ENCODE measurements at places on chromosomes 1 and 21.
A peak's percentile ranks its signal among the peaks of the same experiment; 100 is the strongest.

DNA sequence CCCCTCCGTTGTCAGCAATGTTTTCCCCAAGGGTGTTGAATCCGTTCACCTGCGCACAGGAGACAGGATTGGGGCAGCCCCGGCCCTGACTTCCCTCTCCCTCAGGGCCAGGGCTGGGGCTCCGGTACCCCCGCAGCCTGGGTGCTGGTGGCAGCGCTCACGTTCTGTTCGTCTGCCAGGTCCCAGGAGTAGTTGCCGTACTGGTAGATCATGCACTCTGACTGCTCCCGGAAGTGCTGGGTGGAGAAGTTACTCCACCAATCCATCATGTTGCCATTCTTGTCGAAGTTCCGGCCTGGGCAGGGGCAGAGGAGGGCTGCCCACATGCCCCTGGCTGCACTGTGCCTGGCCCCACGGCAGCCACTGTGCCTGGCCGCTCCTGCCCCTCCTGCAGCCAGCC is 6.1 kb downstream of the PRXL2B start:
- DNase-seq = no peak

DNA sequence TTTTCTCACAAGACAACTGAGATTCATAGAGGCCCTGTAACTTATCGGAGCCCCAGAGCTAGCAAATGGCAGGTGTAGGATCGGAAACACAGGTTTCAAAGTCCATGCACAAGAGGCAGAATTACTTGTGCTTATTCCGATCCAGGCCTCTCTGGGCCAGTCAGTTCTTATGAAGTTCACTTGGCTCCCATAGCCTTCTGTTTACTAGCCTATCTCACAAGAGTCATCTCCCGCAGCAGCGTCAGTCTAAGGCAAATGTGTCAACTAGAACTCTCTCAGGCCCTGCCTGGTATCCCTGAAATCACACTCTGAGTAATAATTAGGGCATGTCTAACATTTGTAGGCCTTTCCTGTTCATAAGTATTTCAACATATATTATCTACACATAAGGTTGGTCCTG is 43.3 kb downstream of the PHC2 start:
- DNase-seq = no peak

GRCh38 chr1:38465460-38465859 is 394.1 kb downstream of the RRAGC start:
- no peak for DNase-seq

DNA sequence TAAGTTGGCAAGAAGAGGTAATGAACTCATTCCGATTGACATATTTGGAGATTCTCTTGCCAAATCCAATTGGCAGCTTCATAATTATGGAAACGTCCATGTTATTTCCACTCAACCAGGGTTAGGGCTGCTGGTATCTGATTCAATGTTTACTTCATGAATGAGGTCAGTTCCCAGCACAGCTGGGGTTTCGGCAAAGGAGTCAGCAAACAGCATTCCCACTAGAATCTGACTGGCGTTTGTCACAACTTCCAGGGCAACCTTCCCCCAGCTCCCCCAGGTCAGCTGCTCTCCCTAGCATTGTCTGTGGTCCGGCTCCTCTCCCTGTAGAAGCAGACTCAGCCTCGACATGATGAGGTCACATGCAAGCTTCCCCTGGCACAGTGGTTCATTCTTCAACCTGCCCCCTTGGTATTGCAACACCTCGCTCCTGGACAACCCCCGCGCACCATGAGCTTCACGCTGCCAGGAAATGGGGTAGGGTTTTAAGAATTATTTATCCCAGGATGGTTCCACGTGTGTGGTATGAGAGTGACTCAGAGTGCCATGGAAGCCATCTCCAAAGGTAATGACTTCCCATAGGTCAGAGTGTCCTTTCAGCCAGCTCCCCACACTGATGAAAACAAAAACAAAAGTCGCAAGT is 100.7 kb upstream of the SLC25A33 start:
- no peak for DNase-seq

GRCh38 chr1:6358757-6359201 is 34.8 kb downstream of the ACOT7 start:
- DNase-seq = peak; percentile 30

GRCh38 chr1:61184040-61184713 is 101.8 kb downstream of the NFIA start:
- DNase-seq = peak; percentile 43

DNA sequence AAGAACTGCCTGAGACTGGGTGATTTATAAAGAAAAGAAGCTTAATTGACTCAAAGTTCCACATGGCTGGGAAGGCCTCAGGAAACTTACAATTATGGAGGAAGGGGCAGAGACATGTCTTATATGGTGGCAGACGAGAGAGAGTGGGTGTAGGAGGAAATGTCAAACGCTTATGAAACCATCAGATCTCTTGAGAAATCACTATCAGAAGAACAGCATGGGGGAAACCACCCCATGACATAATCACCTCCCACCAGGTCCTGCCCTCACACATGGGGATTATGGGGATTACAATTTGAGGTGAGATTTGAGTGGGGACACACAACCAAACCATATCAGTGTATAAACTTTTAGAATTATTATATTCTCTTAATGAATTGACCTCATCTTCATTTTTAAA is 335.9 kb upstream of the DPYD start:
- DNase-seq = no peak

DNA sequence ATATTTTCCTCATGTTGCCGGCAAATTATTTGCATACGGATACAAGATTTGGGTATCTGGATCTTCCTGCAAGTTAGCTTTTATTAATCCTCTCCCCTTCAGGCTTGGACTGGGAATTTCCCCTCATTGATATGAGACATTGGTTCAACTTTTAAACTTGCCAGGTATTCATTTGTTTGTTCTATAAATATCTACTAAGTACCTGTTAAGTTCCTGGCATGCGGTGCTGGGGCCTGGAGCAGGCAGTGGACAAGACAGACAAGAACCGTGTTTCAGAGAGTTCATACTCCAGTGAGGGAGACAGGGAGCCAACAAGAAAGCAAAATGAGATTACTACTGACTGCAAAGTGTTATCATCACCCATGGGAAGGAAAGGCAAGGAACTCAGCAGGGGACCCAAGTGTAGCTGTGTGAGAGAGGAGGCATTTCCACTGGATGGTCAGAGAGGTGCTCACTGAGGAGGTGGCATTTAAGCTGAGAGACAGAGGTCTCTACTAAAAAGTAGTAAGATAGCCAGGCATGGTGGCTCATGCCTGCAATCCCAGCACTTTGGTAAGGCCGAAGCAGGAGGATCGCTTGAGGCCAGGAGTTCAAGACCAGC is 39.1 kb upstream of the FHAD1 start:
- no peak for DNase-seq

GRCh38 chr21:44704636-44705001 is 6.8 kb downstream of the TSPEAR start:
- DNase-seq = no peak

DNA sequence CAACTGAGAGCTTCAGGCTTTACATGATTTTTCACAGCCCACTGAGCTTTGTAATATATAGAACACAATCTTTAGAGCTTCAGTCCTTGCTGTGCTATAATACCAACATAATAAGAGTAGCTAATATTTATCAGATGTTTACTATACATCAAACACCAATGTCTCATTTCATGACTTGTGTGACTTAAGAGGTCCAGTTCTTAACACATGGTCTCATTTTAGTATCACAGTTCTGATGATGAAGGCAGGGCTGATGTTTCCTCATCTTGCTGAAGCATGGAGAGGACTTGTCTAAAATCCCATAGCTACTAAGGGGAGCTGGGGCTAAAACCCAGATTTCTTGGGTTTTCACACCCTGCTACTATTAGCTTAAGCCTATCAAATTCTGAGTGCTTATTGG is 5.5 kb downstream of the MTR start:
- DNase-seq = no peak

DNA sequence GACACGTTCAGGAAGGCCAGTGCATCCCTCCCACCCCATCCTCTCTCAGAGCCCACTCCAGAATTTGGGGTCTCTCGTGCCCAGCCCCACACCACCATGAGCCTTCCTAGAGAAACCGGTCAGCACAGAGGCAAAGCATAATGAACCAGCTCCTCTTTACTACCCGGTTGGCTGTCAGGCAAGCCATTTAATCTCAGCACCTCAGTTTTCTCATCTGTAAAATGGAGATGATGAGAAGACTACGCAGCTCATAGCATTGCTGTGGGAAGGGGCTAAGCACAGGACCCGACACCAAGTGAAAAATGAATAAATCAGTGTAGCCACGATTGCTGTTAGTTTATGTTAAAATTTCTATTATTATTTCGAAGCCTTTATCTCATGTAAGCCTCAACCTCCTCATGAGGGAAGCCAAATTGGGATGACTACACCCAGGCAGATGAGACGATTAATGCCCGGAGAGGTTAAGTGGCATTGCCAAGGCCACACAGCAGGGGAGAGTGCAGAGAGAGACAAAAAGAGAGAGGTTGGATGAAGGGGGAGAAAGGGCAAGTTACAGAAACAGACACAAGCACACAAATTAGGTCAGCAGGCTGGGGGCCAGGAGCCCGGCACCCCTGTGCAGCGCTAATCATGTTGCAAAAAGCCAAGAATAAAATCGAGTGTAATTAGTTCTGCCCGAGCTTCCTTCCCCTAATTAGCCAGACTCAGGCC is 25.7 kb downstream of the SDC3 start:
- DNase-seq = no peak

GRCh38 chr1:87226341-87226760 is 102.3 kb upstream of the LMO4 start:
- DNase-seq = peak; percentile 14

- peak; percentile 80 for DNase-seq
Measured at GRCh38 chr1:161139766-161140165, 7.3 kb upstream of the DEDD start.

DNA sequence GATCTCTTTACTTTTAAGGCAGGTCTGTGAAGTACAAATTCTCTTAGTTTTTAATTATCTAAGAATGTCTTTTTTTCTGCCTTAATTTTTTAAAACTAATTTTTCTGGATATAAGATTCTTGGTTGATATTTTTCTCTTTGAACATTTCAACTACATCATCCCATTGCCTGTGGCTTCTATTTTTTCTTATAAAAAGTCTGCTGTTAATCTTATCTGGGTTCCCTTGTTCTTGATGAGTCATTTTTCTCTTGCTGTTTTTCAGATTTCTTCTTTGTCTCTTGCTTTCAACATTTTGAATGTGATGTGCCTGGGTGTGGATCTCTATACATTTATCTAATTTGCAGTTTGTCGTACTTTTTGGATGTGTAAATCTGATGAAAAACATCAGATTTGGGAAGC is 525.2 kb upstream of the PBX1 start:
- DNase-seq = peak; percentile 30

DNA sequence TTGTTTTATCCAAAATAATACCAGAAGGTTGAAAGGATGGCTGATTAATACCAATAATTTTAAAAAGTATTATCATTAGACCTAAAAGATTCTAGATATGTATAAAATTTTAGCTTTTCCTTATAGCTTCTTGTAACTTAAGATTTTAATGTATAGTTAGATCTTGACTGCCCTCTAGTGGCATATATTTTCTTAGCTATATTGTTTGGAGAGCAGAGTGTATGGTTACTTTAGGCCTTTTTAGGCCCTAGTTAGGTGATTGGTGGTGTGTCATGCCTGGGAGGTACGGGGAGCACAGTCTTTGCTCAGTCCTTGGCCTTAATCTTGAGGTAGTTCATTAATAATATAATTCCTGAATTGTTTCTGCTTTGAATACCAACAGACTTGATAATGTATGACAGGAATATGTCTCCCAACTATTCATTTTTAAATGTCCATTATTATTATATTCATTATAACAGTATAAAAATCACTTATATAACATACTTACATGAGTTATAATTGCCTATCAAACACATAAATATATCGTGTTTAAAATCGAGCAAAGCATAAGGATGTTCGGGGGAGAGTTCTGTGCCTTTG is 328.4 kb downstream of the ZP4 start:
- peak; percentile 93 for DNase-seq

DNA sequence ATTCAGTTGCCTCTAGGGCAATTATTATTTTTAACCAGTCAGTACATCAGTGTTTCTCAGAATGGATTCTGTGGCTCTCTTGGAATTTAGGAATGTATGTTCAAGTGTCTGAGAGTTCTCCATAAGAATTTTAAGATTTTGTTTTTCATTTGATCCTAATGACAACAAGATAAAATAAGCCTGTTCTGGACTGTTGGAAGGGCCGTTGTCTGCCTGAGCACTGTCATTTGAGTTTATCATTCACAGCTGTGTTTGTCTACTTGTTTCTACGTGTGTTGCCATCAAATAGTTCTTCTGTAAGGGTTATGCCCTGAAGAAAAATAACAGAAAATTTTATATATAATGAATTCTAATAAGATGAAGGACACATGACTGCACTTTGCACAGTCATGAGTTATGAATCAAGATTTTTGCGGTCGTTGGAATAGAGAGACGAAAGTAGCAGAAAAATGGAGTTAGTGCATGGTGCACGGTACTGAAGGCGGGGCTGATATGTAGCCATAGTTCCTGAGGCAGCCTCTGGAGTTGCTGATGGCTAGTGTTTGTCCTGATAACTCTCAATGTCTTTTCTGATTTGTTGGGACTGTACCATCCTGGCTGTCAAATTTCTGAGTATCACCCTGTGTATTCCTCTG is 92.5 kb downstream of the NOS1AP start:
- DNase-seq = no peak

DNA sequence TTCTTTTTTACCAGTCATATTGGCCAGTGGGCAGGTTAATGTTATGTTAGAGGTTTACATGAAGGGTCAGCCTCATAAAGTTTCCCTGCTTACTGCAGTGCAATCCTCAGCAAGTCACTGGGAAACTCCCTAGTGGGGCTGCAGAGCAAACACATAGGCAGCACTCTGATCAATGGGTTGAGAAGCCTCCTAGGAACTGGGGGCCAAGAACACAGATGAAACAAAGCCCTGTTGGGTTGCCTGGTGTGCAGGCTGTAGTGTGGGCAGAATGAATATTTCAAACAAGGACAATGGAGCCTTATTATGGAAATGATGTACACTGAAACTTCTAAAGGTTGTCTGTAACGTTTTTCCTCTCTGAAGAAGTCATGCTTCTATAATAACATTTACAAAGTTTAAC is 431.6 kb upstream of the PTBP2 start:
- no peak for DNase-seq

DNA sequence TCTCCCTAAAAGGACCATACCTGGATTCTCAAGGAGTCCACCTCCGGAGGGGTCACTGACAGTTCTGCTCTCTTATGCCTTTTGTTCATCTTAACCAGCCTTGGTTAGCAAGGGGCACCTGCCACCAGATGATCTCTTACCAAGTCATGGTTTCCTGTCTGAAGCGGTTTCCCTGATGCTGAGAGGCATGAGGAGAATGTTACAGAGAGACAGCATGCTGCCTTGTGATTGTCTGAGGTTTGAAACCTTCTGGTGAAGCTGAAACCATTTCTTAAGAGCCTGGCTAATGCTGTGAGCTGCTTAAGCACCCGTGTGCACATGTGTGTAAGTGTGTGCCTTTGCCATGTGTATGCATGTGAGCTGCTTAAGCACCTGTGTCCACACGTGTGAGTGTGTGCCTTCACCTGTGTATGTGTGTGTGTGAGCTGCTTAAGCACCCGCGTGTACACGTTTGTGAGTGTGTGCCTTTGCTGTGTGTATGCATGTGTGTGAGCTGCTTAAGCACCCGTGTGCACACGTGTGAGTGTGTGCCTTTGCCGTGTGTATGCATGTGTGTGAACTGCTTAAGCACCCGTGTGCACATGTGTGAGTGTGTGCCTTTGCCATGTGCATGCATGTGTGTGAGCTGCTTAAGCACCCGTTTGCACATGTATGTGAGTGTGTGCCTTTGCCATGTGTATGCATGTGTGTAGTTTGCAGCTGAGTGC is 136.4 kb upstream of the COL6A1 start:
- no peak for DNase-seq

GRCh38 chr21:37445228-37445627 is 78.7 kb downstream of the DYRK1A start:
- DNase-seq = no peak

Measured in OCI-M1 (cell line).